ENCODE measurements at places on chromosomes 12 and 14. TPM values are rescaled to one million over a fixed set of nuclear protein-coding genes. Genes with fewer than 3 reads are reported as not detected.

GRCh38 chr14:58771016-58771415 lies 133.3 kb downstream of the DACT1 start:
- DNase-seq = no peak

DNA sequence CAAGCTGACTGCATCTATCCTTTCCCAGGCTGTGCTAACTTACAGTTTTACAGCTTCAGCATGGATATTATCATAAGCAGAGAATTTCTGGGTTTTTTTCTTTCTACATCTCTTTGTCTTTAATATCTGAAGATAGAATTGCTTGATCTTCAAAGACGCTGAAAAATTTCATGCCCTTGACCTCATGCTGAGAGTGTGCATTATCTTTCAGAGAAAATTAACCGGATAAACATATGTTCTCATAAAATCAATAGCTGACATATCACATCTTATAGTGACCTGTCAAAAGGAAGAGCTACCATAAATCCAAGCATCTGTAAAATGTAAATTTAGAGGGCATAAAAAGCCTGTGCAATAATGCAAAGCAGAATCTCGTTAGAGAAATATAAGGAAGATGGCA lies 1704.1 kb upstream of the FLRT2 start:
- no peak for DNase-seq

Gene BCL2L14
- not detected for polyA plus RNA-seq

Gene CCNK
- polyA plus RNA-seq = 14.7 TPM

Gene SMOC1
- polyA plus RNA-seq = not detected

Gene CGRRF1
- 18.6 TPM for polyA plus RNA-seq
